Ovary (tissue), 10 donors: ENCODE measurements at places on chromosomes 6 and 20. TPM values are rescaled to one million over a fixed set of nuclear protein-coding genes. Genes with fewer than 3 reads are reported as not detected.

DNA sequence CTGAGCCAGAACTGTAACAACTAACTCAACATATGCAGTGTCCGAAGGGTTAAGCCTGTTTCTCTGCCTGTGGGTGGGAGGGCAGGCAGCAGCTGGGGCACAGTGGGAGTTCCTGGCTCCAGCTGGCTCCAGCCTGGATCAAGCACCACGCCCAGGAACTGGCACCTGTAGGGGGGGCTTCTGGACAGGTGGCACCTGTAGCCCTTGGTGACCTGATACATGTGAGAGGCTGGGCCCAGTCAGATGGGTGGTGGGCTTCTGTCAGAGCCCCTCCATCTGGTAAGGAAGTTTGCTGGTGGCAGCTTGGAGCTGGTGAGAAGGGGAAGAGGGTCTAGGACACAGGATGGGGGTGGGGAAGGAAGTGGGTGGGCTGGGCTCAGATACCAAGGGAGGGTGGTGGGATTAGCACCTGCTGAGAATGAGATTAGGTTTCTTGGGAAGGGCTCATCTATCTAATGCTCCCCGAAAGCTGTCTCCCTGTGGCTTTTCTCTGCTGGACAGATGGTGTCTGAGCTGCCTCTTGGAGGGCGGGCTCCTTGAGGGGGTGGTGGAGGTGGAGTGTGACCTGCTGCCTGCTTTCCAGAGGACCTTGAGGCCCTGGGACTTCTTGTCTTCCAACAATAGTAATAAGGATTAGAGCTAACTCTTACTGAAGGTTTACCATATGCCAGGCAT is 28.5 kb downstream of the BCL2L1 start:
- no peak for DNase-seq

DNA sequence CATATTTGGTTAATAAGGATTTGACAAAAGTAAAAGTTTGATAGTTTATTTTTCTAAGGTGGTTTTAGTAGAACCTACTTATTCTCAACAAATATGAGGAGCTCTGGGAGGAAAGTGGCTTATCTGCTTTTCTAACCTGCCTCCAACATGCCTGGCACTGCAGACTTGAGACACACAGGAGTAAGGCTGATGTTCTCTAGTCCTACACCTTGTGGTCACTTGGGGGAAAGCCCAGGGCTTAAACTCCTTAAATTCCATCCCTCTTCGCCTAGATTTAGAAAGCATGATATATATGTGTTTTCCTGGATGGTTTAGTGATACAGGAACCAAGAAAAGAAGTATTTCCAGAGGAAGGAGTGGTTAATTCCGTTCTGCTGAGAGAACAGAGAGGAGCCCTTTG is 39.9 kb upstream of the SAMD5 start:
- DNase-seq = no peak

DNA sequence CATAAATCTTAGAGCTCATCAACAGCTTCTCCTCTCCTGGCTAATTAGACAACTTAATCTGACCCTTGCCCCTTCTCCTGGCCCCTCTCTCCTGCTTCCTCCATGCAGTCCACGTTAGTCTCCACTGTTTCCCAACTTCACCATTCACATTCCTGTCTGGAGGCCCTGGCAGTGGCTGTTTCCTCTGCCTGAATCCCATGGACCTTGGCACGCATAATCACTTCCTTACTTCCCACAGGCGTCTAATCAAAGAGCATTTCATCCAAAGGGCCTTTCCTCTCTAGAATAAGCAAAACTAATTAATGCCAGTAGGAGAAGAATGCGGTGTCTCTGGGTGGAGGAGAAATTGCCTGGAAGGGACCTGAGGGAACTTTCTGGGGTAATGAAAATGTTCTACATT is 16.4 kb upstream of the XRN2 start:
- DNase-seq = no peak

The TP53TG5 gene
- polyA plus RNA-seq = 0.02 TPM

The GMEB2 gene
- polyA plus RNA-seq = 8.6 TPM

DNA sequence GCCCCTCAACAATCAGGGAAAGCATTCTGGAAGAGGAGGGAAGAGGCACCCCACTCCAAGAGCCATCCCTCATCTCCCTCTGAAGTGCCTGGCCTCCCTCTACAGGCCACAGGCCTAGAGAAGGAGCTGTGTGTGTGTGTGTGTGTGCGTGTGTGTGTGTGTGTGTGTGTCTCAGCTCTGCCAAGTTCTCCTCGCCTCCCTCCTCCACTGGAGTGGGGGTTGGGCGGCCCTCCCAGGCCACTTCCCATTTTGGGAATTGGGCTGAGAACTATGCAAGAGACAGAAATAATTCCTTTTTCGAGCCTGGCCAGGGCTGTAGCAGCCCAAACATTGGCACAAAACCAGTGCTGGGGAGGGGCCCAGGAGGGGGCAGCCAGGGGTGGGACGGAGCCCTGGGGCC is 35.7 kb downstream of the KCNB1 start:
- DNase-seq = peak; percentile 77

The TMEM217 gene
- 0.39 TPM for polyA plus RNA-seq

- no peak for DNase-seq
These were observed 33.6 kb upstream of the GMPR start for GRCh38 chr6:16204653-16205376.

DNA sequence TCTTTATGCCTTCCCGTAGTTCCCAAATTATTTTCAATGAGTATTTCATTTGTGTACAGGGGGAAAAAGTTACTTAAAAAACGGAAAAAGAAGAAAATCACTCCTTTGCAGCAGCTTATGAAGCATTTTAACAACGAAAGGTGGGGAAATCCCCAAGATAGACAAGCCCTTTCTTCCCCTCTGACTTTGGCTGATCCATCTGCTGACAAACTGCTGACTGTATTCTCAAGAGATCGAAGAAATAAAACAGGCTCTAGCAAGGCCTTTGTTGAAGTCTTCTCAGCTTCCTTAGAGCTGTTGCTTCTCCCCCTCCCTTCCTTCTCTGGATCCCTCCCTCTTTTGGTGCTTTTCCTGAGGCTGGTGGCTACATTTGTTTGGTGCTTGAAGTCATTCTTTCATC is 325.2 kb downstream of the NRN1 start:
- no peak for DNase-seq

The HIVEP2 gene
- polyA plus RNA-seq = 8.4 TPM

DNA sequence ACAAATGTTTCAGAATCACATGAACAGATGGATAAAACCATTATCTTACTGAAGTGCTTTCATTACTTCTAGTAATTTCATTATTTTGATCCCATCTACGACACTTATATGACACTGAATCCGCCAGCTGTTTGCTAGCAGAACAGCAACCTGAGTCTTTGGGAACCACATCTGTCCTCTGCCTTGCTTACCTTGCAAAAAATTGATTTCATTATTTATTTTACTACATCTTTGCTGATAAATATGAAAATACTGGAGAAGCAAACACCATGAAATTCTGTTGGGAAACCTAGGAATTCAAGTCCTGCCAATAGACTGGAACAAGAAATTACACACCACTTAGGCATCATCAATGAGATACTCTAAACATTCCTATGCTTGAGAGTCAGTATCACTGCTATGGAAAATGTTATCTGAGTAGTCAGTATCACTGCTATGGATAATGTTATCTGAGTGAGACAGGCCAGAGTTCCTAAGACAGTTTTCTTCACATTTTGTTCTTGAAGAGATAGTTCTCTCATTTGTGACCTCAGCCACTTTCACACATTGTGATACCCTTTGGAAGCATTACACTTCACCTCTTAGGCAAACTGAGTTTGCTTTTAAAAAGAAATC is 91.9 kb downstream of the PDE10A start:
- no peak for DNase-seq

The C6orf132 gene
- 3.0 TPM for polyA plus RNA-seq
